ENCODE measurements at places on chromosomes 3 and 15.

GRCh38 chr3:146653978-146654377 lies 48.8 kb upstream of the PLSCR5 start:
- DNase-seq, result no peak

DNA sequence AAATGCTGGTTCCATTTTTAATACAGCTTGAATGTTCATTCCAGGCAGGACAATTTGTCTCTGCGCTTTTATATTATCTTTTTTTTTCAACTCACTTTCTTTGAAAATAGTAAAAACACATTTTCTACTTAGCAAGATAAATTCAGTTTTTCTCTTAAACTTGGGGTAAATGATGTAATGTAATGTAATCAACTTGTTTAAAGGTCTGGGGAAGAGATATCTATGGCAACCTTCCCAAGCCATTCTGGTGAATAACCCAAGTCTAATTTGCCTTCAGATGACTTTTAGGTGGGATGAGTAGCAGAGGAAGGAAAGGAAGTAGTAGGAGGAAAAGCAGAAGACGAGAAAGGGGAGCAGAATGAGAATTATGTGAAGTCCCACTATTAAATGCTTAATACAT lies 335.1 kb downstream of the SV2B start:
- DNase-seq, result no peak

DNA sequence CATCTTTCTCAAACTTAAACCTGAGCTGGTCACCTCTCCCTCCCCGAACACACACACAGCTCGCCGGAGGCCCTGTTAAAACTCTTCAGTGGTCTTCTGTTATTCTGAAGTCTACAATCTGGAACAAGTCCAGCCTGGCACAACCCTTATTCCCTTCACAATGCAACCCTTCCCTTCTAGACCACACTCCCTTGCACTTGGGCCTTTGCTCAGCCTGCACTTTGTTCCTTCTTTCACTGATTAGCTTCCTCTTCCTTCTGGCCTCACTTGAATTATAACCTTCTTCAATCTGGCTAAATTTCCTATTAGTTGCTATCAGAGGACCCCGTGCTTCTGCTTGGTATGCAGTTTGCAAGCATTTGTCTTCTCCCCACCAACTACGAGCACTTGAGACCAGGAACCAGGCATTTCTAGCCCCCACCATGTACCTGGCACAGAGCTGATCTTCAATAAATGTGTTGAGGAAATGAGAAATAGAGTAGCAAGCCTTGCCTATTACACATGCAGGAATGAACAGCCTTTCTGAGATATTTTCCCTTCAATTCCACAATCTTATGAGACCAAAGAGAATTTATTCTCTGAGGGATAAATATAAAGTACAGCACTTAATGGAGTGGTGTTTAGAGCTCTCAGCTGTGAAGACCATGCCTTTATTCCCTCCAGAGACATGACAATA lies 663.1 kb upstream of the ADAMTS9 start:
- DNase-seq, result no peak

- DNase-seq, result no peak
Observed at GRCh38 chr15:36886191-36886590, 214.2 kb downstream of the MEIS2 start.

DNA sequence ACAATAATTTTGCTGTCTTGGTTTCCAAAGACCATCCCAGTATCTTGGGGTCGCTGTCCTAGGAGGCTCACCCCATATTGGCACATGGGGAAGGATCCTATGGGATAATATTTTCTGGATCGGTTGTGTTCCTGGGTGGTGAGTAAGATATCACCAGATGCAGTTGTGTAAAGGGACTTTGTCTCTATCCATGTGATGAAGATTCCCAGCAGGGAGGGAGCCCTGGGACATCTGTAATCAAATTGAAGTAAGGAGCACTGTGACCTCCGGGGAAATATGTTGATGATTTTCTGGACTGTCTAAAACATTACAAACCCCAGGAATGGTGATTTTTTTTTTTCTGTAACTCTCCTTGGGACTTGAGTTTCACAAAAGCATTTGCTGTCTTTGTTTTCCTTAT lies 36.2 kb upstream of the LRTM1 start:
- no peak for DNase-seq

- no peak for DNase-seq
Observed at GRCh38 chr3:183586477-183586876, 31.0 kb upstream of the KLHL6 start.

- no peak for DNase-seq
Observed at GRCh38 chr3:69784954-69785514, 45.8 kb downstream of the MITF start.

Measured in AML-193 (cell line).